ENCODE measurements at places on chromosomes 7 and 10. TPM values are rescaled to one million over a fixed set of nuclear protein-coding genes. Genes with fewer than 3 reads are reported as not detected.

Gene FAM204A
- 81.3 TPM for total RNA-seq

Gene INHBA
- 0.05 TPM for total RNA-seq

Gene TIMM23
- total RNA-seq = 35.4 TPM

Gene LIPN
- not detected for total RNA-seq

Gene ZDHHC6
- total RNA-seq = 61.1 TPM

Gene SPACDR
- total RNA-seq = 5.6 TPM

Gene TSPAN12
- total RNA-seq = 0.19 TPM

Gene SDK1
- 6.1 TPM for total RNA-seq

Gene EFCAB10
- total RNA-seq = not detected

Gene ZNF727
- total RNA-seq = 0.19 TPM

Gene ZNF804B
- total RNA-seq = not detected

Gene OR6B1
- not detected for total RNA-seq

Gene BPGM
- total RNA-seq = 22.3 TPM

Gene ELOVL3
- total RNA-seq = 0.24 TPM

Gene DGKB
- not detected for total RNA-seq

Gene NEUROG3
- total RNA-seq = not detected

Gene CLRN3
- total RNA-seq = not detected

Gene TEX47
- not detected for total RNA-seq

Gene MACROH2A2
- total RNA-seq = 6.2 TPM

Gene ATG9B
- total RNA-seq = 10.1 TPM

Gene ZNF32
- total RNA-seq = 12.4 TPM

Gene UCN3
- not detected for total RNA-seq

Gene VWC2
- total RNA-seq = not detected

Gene TDRD1
- total RNA-seq = 0.07 TPM

Gene STOX1
- 0.41 TPM for total RNA-seq

Gene FAM131B
- 3.1 TPM for total RNA-seq

Measured in activated T-cell treated with anti-CD3 and anti-CD28 coated beads, Interleukin-2, amount 50 U/mL, for 72 hours (primary cell).